Germinal center (tissue), 1 donor: ENCODE measurements at places on chromosomes 7 and 10.

- DNase-seq, result peak; percentile 3
Measured at GRCh38 chr7:74267756-74268565, 13.8 kb upstream of the RFC2 start.

GRCh38 chr7:155746188-155746587 is 66.1 kb downstream of the SHH start:
- no peak for DNase-seq

GRCh38 chr10:32888161-32888927 is 69.7 kb downstream of the ITGB1 start:
- no peak for DNase-seq

DNA sequence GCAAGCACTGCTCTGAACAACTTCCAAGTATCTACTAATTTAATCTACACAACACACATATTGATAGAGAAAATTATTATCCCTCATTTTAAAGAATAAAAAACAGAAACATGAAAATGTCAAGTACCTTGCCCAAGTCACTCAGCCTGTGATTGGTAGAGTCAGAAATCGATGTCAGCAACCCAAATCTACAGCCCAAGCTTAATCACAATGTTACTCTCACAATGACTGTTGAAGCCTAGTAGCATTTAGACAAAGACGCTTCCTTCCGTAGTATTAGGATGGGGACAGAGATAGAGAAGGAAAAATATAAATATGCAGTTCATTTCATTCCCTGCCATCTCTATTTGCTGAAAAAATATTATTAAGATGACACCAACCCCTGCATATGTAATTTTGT is 242.5 kb downstream of the ELMO1 start:
- DNase-seq, result no peak

DNA sequence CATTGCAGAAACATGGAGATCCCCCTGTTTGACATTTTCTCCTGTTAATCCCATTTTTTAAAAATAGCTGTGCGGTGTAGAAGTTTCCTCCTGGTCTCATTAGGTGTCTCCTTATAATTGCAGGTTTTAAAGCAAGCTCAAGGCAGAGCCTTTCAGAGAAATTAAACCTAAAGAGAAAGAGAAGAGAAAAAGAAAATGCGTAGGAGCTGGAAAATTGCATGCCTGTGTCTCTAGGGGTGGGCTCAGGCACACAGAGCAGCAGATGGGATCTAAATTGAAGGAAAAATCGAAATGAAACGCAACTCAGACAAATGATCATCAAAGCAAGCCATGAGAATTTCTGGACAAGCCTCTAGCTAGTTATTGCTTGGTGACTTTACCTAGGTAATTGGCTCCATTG is 40.1 kb downstream of the GPR26 start:
- no peak for DNase-seq

- DNase-seq, result no peak
Measured at GRCh38 chr10:31322647-31323046, 3.6 kb downstream of the ZEB1 start.

- DNase-seq, result no peak
Measured at GRCh38 chr7:98387131-98387530, 13.8 kb downstream of the BAIAP2L1 start.

GRCh38 chr7:44224080-44224973 is 23.5 kb downstream of the YKT6 start:
- DNase-seq, result no peak

DNA sequence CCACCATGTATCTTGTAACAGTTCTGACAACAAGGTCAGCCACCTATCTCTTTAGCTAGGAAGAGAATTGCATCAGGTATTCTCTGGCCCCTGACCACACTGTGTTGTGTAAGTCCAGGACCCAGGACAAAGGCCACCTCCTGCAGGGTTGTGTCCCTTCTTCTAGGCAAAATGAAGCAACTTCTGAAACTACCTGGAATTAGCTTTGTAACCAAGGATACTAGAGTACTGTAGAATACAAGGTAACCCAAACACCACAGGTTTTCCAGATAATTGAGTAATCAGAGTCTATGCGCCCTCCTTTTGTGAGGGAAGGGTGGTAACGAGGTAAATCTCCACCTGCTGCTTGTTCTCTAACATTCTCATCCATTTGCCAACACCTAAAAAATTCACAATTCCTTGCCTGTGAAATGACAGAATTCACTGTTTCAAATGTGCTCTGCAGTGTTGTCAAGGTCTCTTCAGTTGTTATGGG is 51.7 kb downstream of the SGMS1 start:
- DNase-seq, result no peak

DNA sequence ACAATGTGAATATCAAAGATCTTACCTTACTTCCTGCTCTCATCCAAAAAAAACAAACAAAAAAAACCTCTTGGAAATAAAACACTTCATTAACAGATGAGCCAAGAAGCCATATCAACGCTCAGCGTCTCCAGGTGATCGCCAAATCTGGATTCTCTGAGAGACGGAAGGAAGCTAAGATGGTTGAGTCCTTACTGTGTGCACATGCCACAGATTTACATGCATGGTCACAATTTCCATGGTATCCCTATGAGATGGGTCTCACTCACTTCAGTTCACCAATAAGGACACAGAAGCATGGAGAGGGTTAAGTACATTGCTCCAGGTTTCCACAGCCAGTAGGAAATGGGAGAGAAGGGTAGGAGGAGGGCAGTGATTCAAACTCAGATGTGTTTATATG is 1.0 kb downstream of the AOAH start:
- no peak for DNase-seq

- no peak for DNase-seq
Measured at GRCh38 chr7:37759526-37759925, 76.0 kb downstream of the GPR141 start.

- no peak for DNase-seq
Measured at GRCh38 chr7:4331711-4332110, 350.4 kb upstream of the FOXK1 start.

DNA sequence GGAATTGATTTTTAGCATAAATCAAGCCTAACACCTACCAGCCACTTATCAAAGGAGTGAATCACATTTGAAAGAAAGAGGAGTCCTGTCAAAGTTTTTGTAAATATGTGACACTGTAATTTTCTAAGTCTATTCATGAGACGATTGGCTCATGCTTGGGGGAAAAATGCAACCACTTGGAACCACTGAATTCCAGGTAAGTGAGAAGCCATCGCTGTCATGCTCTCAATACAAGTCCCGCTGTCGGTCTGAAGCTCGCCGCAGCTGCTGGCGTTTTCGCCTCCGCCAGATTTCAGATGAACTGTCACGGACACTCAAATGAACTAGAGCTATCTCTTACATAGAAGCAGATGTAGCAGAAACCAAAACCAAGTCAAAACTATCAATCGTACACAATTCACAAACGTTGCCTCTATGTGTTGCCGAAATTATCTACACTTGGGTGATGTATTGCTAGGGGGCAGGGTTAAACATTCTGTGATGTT is 279.8 kb upstream of the FZD8 start:
- DNase-seq, result no peak

DNA sequence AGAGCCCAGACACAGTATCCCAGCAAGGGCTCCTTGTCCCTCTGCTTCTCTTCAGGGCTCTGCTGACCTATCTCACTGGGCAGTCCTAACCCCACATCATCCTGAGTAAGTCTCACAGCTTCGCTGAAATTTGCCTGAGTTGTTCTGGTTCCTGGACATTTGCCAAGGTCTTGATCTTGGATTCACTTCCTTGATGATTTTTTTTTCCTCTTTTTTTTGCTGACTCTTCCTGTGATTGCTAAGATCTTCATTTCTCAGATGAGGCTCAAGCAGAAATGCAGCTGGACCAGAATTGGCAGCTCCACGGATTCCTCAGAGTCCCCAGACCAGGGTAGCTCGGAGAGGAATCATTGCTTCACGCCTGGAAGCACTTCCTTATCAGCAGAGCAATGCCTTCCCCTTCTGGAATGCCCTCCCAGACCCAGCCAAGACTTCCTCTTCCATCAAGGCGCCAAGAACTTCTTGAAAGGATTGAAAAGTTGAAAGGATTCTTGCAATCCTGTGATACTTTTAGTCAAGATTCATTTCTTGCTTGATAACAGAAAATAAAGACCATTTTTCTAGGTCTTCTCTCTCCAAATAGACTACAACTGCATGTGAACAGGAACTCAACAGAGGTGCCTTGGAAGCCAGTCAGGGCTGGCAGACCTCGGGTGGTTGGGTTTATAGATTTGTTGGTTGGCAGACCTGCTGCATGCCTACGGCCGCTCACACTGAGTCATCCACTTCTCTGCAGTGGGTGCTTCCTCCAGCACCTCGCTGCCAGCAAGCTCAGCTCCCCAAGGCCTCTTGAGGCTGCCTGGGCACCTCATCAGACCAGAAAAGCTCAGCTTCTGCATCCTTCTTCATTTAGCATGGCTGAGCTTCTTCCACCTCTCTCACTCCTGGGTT is 8.8 kb upstream of the AFAP1L2 start:
- DNase-seq, result no peak

DNA sequence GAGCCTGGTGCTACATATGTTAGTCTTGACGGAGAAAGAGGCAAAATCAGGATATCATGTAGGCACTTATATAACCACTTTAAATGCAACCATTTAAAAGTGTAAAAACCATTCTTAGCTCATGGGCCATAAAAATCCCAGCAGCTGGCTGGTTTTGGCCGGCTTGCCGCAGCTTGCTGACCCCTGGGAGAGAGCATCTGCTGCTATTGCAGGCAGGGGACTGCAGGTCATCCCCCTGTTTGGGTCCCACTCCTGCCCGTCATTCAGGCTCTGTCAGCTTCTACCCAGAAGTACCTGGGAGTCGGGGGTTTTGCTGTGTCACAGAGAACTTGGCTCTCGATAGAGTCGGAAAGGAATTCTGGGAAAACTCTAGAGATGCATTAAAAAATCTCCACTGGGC is 187.4 kb downstream of the CUX1 start:
- no peak for DNase-seq

DNA sequence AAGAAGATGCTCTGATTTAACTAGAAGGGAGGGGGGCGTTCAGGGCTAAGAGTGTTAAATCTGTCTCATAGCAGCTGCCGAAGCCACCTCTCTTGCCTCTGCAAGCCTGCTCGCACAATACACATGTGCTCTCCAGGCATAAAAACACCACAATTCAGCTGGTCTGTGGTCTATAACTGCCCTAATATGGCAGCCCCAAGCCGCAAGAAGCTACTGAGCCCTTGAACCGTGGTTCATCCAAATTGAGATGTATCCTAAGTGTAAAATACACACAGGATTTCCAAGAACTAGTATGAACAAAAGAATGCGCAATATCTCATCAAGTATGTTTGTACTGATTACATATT is 70.8 kb upstream of the FGFR2 start:
- DNase-seq, result no peak

- DNase-seq, result no peak
Measured at GRCh38 chr7:121931149-121931902, 58.4 kb downstream of the PTPRZ1 start.

GRCh38 chr10:61971003-61971325 is 69.5 kb downstream of the ARID5B start:
- no peak for DNase-seq

DNA sequence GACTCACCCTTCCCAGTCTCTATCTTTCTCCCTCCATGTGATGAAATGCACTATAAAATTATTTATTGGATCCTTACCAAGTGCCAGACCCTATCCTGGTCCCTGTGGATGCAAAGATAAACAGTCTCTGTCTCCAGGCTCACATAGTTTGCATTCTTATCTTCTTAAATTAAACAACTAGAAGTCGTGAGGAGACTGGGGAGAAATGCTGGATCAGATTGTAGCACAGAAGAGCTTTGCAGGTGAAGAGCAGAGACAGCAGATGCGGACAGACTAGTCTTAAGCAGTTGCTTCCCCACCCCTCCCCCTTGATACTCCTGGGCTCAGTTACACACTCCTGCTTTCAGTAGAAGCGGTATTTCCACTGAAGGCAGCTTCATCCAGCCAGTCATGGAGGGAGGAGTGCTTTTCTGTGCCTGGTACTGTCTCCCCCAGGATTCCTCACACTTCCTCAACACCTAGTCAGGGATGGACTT is 20.8 kb upstream of the CDK1 start:
- no peak for DNase-seq

DNA sequence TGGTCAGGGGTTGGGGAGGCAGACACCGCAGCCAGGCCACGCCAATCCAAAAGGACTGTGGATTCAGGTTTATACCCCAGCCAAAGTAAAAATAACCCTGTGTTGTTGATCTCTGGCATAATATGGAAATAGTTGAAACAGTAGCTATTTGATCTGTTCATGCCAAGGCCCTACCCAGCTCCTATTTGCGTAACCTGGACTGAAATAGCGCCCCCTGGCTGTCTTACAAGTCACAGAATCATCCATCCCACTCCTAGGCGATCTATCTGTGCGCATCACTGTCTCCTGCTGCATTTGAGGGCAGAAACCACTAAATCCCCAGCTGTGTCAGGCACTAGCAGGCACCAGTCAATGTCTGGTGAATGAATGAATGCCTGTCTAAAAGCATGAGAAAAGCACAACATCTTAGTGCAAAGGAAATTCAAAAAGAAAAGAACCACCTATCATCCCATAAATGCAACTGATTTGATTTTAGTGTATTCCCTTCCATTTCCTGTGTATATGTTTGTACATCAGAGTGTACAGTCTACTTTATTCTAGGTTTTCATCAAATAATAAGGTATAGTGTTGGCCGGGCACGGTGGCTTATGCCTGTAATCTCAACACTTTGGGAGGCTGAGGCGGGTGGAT is 160.0 kb downstream of the SLIT1 start:
- peak; percentile 75 for DNase-seq

GRCh38 chr7:8254667-8255066 is 7.3 kb downstream of the ICA1 start:
- DNase-seq, result no peak

GRCh38 chr7:136517971-136518370 is 350.5 kb upstream of the CHRM2 start:
- DNase-seq, result no peak

GRCh38 chr7:123569352-123570010 is 11.9 kb upstream of the NDUFA5 start:
- no peak for DNase-seq

GRCh38 chr7:36283181-36283580 is 106.5 kb upstream of the ANLN start:
- DNase-seq, result peak; percentile 36

- DNase-seq, result no peak
Measured at GRCh38 chr10:70053218-70053840, 683 bp downstream of the MACROH2A2 start.

DNA sequence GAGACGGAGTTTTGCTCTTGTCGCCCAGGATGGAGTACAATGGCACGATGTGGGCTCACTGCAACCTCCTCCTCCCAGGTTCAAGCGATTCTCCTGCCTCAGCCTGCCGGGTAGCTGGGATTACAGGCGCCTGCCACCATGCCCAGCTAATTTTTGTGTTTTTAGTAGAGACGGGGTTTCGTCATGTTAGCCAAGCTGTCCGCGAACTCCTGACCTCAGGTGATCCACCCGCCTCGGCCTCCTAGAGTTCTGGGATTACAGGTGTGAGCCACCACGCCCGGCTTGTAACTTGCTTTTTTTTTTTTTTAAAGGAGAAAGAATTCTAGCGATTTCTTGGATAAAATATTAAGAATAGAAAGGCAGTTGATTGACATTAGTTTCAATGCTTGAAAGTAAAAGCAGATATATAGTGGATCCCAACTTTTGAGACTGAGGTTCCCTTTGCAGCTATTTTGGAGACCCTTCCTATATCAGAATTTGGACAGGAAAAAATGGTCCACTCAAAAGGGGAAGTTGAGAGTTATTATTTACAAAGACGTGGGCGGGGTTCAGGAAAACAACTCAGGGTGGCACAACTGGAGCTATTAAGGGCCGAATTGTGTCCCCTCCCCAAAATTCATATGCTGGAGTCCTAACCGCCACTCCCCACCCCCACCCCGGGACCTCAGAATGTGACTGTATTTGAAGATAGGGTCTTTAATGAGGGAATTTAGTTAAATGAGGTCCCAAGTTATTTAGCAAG is 1.3 kb upstream of the ERCC6 start:
- no peak for DNase-seq

GRCh38 chr10:131739206-131739605 is 161.6 kb upstream of the PPP2R2D start:
- no peak for DNase-seq

- DNase-seq, result no peak
Measured at GRCh38 chr7:112873831-112874553, 83.8 kb upstream of the TMEM168 start.
